Ovary (tissue), 10 donors: ENCODE measurements at places on chromosomes 6 and 20. TPM values are rescaled to one million over a fixed set of nuclear protein-coding genes. Genes with fewer than 3 reads are reported as not detected.

The CTAGE9 gene
- total RNA-seq: not detected

DNA sequence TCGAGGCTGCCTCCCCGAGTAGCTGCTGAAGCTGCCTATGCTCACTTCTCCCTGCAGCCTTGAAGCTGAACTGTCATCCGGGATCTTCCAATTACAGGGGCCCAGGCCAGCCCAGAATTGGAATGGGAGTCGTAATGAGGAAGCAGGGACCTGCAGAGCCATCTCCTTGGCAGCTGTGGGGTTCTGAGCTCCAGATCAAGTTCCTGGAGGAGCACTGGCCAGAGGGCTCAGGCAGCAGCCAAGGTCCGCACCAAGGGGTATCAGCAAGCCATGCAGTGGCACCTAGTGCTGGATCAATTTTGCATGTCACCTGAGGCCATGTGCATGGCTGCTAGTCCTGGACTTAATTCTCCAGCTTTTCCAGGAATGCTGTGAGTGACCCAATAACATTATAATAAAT, 163.2 kb upstream of the TSHZ2 start:
- no peak overlapping the region for H3K4me3 ChIP-seq
- H3K27me3 ChIP-seq: no peaks in the 10 kb centered on the region
- no peak for DNase-seq
- H3K4me1 ChIP-seq: no peaks in the 10 kb centered on the region

- H3K4me3 ChIP-seq: no peak overlapping the region
- peaks cover 7% of the 10 kb centered on the region for H3K4me1 ChIP-seq
- H3K36me3 ChIP-seq: no peaks in the 10 kb centered on the region
- no peak for DNase-seq
- no peaks in the 10 kb centered on the region for H3K27me3 ChIP-seq
Measured at GRCh38 chr6:148431413-148431812, 88.8 kb downstream of the SASH1 start.

The BPIFA1 gene
- total RNA-seq: not detected

DNA sequence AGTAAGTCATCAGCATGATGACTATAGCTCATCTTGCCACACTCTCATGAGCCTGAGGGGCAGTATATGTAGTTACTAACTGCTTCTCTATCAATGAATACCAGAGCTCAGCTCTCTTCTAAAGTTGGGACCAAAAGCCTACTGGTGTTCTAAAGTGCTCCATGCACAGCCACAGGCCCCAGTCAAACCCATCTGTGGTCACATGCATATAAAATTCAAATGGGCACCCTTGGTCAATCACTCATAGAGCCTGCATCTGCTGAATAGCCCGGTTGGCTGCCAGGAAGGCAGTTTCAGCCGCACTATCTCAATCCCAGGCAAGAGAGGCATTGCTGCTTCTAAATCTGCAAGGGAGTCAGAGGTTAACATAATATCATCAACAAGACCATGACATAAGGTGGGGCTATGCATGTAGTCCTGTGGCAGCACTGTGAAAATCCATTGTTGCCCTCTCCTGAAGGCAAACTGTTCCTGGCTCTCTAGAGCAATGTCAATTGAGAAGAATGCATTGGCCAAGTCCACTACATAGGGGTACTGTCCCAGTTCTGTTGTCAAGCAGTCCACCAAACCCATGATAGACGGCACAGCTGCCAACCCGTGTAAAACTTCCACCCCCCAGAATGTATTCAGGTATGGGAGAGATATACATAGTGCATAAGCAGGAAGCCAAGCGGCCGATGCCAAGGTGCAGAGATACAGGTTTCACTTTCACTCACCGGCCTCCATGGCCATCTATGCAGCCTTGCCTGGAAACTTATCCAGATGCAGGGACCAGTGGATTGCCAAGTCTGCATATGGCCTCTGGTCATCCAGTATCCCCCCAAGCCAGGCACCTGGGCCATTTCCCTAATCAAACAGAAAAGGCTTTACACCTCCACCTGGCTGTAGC, 76.2 kb downstream of the ALDH8A1 start:
- H3K4me3 ChIP-seq: no peak overlapping the region
- no peaks in the 10 kb centered on the region for H3K36me3 ChIP-seq
- DNase-seq: no peak
- no peaks in the 10 kb centered on the region for H3K27me3 ChIP-seq
- H3K27ac ChIP-seq: no peak overlapping the region

The SOBP gene
- 25.8 TPM for total RNA-seq

DNA sequence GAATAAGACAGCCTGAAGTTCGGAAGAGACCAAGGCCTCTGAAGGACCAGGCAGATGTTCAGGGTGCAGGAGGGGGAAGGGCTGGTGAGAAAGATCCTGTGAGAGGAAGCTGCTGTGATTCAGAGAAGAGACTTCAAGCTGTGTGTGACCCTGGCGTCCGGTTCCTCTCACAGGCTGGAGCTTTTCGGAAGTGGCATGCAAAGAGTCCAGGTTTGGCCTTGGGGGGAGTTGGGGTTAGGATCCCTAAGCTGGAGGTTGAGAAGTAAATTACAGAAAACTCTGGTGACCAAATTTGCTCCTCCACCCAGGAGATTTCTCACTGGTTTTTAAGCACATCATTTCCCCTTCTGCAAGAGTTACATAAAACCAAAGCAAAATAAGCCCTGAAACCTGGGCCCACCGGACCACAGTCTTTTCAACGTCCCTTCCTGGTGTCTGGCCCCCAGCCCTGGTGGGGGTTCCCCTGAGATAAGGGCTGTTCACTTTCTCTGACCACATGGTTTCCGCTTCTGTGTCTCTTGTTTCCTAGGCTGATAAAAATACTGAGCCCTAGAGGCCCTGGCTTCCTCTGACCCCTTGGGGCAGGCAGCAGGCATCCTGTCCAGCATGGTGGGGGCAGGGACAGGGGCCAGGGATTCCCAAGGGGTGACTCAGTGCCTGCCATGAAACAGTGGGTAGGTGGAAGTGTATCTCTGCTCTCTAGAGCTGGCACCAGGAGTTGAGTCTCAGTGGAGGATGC, 12.0 kb upstream of the LTA start:
- no peak overlapping the region for H3K4me3 ChIP-seq
- H3K27ac ChIP-seq: no peak overlapping the region
- no peak for DNase-seq
- H3K4me1 ChIP-seq: no peaks in the 10 kb centered on the region

GRCh38 chr6:110116258-110116657, 63.2 kb downstream of the WASF1 start:
- H3K4me1 ChIP-seq: no peaks in the 10 kb centered on the region
- H3K4me3 ChIP-seq: no peak overlapping the region
- H3K36me3 ChIP-seq: no peaks in the 10 kb centered on the region
- no peaks in the 10 kb centered on the region for H3K27me3 ChIP-seq
- DNase-seq: no peak

The VSX1 gene
- total RNA-seq: 0.15 TPM

The OXT gene
- not detected for total RNA-seq
